ENCODE measurements at places on chromosomes 11 and 22.
A peak's percentile ranks its signal among the peaks of the same experiment; 100 is the strongest.

GRCh38 chr11:46392421-46393230 lies 1.1 kb upstream of the CHRM4 start:
- peak; percentile 45 for DNase-seq

DNA sequence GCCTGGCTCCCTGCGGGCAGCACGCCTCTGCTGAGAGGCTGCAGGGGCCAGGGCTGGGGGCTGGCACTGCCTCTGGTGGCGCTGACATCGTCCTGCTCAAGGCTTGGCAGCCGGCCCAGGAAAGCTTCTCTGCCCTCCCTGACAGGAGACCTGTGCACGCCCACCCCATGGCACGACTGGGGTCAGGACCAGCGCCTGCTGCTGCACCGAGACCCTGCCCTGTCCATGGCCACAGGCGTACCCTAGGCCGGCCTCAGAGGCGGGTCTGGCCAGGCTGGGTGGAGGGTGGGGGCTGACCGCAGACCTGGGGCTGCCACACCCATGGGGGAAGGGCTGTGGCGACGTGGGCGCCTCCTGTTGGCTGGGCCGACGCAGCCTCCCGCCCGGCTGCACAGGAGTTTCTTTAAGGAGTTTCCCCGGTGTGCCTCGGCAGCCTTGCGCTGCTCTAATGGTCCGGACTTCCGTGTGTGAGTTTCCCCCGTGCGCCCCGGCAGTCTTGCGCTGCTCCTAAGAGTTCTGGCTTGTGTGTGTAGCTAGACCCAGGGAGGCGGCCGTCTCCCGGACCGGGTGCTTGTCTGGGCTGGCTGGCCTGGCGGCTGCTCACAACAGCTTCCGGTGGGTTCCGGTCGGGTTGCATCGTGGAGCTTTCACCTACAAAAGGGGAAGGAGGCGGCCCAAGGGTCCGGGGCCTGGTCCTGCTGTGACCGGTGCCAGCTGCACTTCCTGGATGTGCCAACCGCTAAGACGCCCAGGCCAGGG lies 4.6 kb downstream of the TRABD start:
- peak; percentile 60 for DNase-seq

- DNase-seq, result no peak
These were observed 137.8 kb downstream of the BRD1 start for GRCh38 chr22:49689858-49690257.

DNA sequence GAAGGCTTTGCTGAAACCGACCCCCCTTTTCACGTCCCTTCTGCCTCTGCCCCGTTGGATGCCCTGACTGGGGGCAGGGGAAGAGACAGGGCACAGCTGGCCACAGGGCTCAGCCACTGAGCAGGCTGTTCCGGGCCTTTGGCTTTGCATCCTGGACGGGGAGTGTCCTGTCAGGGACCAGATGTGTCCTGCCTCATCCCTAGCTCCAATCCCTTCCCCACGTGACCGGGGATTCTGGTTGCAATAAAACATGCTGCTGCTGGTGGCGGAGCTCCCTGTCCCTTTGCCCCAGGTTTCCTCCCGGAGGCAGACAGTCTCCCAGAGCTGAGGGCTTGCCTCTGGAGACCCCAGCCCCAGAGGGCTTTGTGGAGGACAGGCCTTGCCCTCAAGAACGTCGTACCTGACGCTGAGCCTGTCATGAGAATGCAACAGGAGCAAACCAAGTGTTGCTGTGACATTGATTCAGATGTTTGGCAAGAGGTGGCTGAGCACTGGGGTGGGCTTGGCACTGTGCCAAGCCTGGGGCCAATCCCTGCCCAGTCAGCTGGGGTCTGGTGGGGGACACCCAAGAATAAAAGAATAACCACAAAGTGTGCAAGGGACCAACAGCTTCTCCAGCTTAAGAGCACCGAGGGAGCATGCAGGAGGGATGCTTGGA lies 7.3 kb downstream of the CDC42EP2 start:
- no peak for DNase-seq

DNA sequence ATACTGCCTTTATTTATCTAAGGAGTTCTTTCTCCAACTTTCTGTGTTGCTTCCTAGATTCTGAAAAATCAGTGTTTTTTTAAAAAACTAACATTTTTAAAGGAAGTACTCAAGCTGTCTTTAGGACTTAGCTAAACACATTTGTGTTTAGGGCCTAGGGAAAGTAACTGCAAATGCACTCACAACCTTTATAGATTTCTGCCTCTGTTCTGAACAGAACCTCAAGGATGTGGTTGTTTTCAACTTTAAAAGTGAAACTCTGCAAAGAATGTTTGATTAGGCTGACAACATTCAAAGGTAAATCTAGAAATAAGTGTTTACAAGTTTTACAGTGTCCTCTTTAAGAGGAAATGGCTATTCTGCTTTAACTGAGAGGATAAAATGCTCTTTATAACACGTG lies 55.4 kb upstream of the CNTN5 start:
- no peak for DNase-seq

DNA sequence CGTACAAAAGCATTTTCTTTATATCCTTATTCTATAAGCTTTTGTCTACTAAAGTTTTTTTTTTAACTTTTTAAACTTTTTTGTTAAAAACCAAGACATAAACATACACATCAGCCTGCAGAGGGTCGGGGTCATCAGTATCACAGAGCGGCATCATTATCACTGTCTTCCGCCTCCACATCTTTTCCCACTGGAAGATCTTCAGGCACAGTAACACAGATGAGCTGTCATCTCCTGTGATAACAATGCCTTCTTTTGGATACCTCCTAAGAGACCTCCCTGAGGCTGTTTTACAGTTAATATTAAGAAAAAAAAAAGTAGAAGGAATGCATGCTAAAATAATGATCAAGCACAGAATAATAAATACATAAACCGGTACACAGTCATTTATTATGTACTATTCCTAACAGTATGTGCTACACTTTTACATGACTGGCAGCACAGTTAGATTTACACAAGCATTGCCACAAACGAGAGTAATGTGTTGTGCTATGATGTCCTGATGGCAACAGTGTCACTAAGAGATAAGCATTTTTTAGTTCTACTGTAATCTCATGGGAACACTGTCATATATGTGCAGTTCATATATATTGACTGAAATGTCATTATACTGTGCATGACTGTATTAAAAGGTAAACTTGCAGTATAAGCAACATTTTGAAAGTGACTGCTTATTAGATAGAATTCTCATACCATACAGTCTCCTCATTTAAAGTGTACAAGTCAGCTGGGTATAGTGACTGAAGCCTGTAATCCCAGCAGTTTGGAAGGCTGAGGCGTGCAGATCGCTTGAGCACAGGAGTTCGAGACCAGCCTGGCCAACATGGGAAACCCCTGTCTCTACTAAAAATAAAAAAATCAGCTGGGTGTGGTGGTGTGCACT lies 58.6 kb downstream of the KDM2A start:
- no peak for DNase-seq

DNA sequence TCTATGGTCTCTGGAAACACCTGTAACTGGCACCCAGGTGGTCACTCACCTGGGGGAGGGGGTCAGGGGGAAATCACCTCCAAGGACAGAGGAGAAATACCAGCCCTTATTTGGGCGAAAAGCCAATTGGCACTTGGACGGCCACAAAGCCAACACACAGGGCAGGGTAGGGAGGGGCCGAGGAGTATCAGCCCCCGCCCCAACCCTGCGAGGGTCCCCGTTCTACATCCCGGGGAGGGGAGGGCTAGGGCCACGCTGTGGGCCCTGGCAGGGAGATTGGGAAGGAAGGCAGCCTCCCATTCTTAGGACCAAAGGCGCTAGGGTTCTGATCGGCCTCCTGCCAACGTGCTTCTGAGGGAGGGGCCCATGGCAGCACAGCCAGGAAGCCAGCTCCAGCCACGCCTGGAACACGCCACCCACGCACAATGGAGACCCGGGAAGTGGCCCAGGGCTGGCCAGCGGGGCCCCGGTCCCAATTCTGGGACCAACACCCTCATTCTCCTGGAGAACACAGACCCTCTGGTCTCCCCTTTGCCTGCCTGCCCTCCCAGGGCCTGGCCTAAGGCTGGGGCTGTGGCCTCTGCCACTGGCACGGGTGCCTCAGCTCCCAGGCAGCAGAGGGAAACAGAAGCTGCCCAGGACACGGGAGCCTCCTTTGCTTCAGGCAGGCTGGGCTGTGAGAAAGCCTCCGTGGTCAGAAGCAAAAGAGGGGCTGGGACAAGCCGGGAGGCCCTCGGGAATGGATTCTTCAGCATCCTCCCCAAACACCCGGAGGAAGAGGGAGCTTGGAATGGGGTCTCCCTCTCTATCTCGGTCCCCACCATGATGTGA lies 7.4 kb downstream of the CBX6 start:
- no peak for DNase-seq

GRCh38 chr22:32950366-32950765 lies 107.8 kb downstream of the SYN3 start:
- DNase-seq, result no peak

DNA sequence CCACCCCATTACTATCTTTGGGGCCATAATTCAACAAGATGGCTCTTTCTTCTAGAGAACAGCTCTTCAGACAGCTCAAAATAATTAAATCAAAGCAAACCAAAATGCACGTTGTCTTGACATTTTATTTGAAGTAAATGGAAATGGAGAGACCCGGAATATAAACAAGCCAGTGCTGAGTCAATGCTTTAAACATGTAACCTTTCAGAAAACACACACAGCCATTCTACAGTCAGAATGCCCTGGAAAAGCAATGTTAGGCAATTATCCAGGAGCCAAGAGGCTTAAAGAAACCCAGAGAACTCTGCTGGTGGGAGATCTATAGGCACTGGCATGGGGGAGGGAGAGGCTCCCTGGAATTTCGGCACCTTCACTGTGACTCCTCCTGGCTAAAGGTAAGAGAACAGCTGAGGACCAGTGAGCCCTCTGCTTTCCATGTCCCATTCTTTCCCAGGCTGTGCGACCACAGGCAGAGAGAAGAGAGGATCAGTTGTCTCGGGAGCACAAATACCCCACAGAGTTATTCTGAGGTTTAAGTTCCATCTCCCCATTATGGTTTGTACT lies 254.0 kb upstream of the CCDC90B start:
- no peak for DNase-seq

DNA sequence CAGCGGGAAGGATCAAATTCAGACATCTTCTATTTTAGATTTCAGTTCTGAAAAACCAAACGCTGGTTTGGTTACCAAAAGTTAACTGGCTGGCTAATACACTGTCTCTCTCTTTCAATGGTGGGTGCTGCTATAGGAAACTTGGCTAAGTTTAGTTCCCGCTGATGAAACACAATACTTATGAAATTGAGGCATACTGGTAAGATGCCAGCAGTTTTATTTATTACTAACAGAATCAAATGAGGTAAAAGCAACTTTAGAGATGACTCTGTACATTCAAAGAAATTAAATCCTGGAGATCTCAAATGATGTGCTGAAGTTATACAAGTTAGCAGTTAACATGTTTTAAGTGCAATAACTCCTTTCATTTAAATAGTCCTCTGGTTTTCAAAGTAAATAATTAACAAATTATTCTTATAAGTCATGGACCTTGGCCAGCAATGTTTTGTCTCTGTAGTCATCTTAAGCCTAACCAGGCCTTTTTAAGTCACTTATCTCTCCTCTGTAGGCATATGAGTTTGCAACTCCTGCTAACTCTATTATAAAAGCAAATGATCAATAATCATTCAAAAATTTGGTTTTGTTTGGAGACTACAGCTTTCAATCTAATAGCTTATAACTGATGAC lies 54.8 kb downstream of the PAK1 start:
- DNase-seq, result no peak

- DNase-seq, result no peak
These were observed 25.9 kb downstream of the MED15 start for GRCh38 chr22:20533095-20533878.

GRCh38 chr22:20937794-20938671 lies 20.8 kb downstream of the CRKL start:
- no peak for DNase-seq

GRCh38 chr22:28574159-28574788 lies 105.4 kb downstream of the TTC28 start:
- no peak for DNase-seq

GRCh38 chr11:76424891-76425290 lies 19.9 kb upstream of the EMSY start:
- DNase-seq, result no peak

DNA sequence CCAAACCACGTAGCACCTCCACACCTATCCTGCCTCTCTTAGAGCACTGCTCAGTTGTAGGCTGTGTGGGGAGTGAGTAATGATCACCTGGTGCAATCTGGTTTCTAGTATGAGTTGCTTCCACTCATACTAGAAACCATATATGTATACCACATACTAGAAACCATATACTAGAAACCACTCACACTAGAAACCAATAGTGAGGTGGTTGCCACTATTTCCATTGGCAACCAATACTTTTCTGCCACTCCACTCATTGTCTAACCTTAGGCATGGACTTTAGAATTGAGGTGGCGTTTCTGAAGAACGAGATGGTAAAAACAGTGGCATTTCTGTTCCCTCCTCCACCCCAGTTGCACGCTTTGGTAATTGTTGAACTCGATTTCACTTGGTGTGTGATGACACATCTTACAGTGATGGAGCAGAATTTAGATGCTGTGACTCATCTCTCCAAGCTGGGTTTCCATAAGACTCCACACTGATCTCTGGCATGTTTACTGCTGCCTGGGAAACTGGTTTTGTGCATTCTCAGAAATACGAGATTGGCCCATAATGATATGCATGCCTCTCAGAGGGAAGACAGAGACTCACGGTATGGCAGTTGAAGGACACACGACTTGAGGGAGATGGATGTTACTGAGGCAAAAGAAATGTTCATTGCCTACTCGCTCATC lies 82.9 kb downstream of the KIRREL3 start:
- DNase-seq, result no peak

- DNase-seq, result no peak
These were observed 129.6 kb downstream of the SLC17A6 start for GRCh38 chr11:22467741-22468140.

DNA sequence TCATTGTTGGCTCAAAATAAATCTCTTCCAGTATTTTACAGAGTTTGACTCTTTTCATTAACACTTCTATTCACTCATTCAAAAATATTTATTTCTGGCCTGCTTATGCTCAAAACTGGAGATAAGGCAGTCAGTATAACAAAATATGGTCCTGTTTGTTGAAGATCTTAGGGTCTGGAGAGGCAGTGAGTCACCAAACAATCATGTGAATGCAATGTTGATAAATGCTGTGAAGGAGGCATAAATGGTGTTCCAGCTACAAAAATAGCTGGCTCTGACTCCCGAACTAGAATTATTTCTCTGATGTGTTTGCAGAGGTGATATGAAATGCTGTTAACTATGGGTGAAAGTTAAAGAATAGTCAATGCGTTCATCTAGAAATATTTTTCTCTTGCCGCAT lies 390.6 kb downstream of the AASDHPPT start:
- no peak for DNase-seq

- DNase-seq, result no peak
These were observed 136.2 kb downstream of the CD44 start for GRCh38 chr11:35274909-35275785.

DNA sequence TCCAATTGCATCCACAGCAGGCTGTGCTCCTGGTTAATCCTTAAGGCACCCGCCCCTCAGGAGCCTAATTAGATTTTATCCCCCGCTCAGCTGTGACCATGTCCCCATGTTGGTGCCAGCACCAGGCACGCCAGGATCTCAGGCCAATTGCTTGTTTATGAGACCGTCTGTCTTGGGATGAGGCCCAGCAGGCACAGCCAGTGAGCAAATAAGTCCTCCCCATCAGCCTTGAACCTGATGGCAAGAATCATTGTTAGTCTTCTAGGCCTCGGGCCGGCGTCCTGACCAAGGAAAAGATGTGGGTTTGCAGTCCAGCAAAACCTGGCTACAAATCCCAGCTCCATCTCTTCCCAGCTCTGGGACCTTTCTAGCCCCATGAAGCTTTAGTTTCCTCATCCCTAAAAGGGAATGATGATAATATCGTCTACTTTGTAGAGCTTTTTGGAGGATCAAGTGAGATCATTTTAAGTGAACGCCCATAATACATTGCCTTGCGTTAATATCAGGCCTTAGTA lies 57.3 kb downstream of the TP53I11 start:
- no peak for DNase-seq

GRCh38 chr11:63944987-63945386 lies 6.2 kb downstream of the NAA40 start:
- DNase-seq, result no peak

Measured in stimulated activated CD4-positive, alpha-beta T cell treated with anti-CD3 and anti-CD28 coated beads, Interleukin-2, amount 100 ng/mL, for 4 hours (primary cell).